Pons (tissue), 1 donor: ENCODE measurements at places on chromosomes 13 and 19.

- no peak for DNase-seq
Observed at GRCh38 chr13:96779691-96780090, 214.6 kb downstream of the OXGR1 start.

- DNase-seq = no peak
Observed at GRCh38 chr13:66099825-66100224, 1130.3 kb downstream of the PCDH9 start.

DNA sequence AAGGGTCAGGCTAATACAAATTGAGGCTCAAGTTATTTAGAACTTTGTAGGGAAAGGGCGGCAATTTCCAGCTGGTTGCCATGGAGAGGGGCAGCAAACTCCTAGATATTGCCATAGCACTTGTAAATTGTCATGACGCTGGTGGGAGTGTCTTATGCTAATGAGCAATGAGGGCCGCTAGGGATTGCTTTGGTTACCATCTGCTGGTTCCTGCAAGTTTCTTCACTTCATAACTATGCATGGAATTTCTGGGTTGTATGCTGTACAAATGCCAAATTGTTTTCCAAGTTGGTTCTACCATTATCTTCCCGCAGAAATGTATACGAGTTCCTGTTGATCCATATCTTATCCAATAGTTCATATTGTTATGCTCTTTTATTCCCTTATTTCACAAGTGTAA, 1339.4 kb downstream of the EFNB2 start:
- DNase-seq = no peak

DNA sequence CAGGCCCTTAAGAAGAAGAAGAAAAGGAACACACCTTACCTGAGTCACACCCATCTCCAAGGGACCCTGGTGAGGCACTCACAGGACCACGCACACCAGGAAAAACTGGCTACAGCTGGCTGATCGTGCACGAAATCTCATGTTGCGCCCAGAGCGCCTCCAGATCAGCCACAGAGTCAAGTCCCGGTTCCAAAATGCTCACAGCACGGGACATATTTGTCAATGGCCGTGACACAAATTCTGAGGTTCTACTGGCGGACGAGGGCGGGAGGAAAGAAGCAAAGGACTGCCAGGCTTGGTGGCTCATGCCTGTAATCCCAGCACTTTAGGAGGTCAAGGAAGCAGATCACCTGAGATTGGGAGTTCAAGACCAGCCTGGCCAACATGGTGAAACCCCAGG, 21.5 kb downstream of the SH3GL1 start:
- DNase-seq = no peak

DNA sequence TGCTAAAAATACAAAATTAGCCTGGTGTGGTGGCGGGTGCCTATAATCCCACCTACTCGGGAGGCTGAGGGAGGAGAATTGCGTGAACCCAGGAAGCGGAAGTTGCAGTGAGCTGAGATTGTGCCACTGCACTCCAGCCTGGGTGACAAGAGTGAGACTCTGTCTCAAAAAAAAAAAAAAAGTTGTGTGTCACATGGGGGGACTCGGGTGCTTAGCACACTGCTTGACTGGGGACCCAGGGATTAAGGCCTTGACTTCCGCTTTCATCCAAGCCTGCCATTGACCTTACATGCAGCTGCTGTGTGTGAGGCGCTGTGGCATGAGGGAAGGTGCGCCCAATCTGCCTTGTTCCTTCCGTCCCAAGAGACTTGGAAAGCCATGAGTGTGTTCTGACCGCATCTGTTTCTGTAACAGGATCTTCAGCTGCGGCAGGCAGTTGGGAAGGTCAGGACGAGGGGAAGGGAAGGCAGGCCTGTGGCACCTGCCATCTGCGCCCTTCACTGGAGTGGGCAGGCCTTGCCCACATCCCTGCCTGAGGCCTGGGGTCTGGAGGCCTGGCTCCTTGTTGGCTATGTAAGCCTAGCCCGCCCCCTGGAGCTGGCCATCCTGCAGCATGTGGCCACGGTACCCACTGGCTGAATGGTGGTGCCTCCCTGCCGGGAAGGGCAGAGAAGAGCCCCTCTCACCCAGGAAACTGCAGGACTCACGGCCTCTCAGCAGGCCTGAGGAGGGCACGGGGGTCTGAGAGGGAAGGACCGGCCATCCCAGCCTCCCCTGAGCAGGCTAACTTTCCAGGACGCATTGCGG, 23.0 kb downstream of the PPP1R37 start:
- no peak for DNase-seq
